ENCODE measurements at places on chromosomes 4 and X. TPM values are rescaled to one million over a fixed set of nuclear protein-coding genes. Genes with fewer than 3 reads are reported as not detected.

GRCh38 chrX:150934453-150934852, 36.0 kb upstream of the CD99L2 start:
- no peaks in the 10 kb centered on the region for H3K27me3 ChIP-seq
- H3K27ac ChIP-seq = peak overlapping the region; percentile 63
- no peaks in the 10 kb centered on the region for H3K4me1 ChIP-seq
- no peaks in the 10 kb centered on the region for H3K36me3 ChIP-seq
- DNase-seq = peak; percentile 71

Gene UGT2B15
- polyA plus RNA-seq = 6.0 TPM

Gene FABP2
- polyA plus RNA-seq = 167 TPM

Gene NAP1L3
- polyA plus RNA-seq = 1.9 TPM

GRCh38 chrX:18945483-18945882, 38.4 kb downstream of the PHKA2 start:
- H3K27ac ChIP-seq = no peak overlapping the region
- no peaks in the 10 kb centered on the region for H3K36me3 ChIP-seq
- DNase-seq = no peak
- H3K4me3 ChIP-seq = no peak overlapping the region

Gene COL4A5
- 1.3 TPM for polyA plus RNA-seq

DNA sequence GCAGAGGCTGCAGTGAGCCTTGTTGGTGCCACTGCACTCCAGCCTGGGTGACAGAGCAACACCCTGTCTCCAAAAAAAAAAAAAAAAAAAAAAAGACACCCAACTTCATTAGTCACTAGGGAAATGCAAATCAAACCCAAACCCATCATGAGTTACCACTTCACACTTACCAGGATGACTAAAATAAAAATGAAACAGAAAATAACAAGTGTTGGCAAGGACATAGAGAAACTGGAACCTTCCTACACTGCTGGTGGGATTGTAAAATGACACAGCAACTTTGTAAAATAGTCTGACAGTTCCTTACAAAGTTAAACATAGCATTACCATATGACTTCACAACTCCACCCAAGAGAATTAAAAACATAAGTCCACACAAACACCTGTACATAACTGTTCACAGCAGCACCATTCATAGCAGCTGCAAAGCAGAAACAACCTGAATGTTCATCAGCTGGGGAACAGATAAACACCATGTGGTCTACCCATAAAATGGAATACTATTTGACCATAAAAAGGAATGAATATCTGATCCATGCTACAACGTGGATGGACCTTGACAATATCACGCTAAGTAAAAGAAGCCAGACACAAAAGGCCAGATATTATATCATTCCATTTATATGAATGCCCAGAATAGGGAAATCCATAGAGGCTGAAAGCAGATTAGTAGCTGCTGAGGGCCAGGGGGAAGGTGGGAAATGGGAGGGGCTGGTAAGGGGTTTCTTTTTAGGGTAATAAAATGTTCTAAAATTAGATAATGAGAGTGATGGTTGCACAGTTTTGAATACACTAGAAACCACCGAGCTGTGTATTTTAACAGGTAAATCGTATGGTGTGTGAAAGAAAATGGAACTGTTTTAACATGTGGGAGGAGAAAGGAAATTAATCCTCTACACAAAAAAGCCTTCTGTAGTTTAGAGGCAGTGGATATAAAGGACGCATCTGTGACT, 18.3 kb downstream of the CD99L2 start:
- H3K4me3 ChIP-seq = no peak overlapping the region
- no peak for DNase-seq
- H3K27ac ChIP-seq = no peak overlapping the region
- no peaks in the 10 kb centered on the region for H3K4me1 ChIP-seq

Gene ATP1B4
- not detected for polyA plus RNA-seq

- H3K36me3 ChIP-seq = no peaks in the 10 kb centered on the region
- no peak overlapping the region for H3K27ac ChIP-seq
- no peak for DNase-seq
- no peaks in the 10 kb centered on the region for H3K27me3 ChIP-seq
- H3K4me3 ChIP-seq = no peak overlapping the region
- no peaks in the 10 kb centered on the region for H3K4me1 ChIP-seq
Observed at GRCh38 chr4:143019351-143019750, 165.4 kb upstream of the USP38 start.

- no peak overlapping the region for H3K4me3 ChIP-seq
- H3K36me3 ChIP-seq = no peaks in the 10 kb centered on the region
- no peak for DNase-seq
- no peak overlapping the region for H3K27ac ChIP-seq
- no peaks in the 10 kb centered on the region for H3K27me3 ChIP-seq
- H3K4me1 ChIP-seq = no peaks in the 10 kb centered on the region
Observed at GRCh38 chr4:69470561-69470960, 25.1 kb downstream of the UGT2B4 start.

DNA sequence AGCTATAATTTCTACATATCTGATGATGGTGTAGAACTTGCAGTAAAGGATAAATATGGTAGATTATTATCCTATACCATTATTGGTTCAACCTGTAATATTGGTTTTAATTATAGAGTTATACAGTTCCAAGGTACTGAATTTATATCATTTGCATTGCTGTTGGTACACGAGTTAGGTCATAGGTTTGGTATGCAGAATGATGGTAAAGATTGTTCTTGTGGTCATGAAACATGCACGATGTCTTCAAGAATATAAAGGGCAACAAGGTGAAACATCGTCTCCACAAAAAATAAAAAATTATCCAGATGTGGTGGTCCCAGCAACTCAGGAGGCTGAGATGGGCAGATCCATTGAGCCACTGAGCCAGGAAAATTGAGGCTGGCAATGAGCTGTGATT, 99.6 kb downstream of the ADAM29 start:
- no peaks in the 10 kb centered on the region for H3K27me3 ChIP-seq
- DNase-seq = no peak
- H3K36me3 ChIP-seq = no peaks in the 10 kb centered on the region
- H3K27ac ChIP-seq = no peak overlapping the region
- no peaks in the 10 kb centered on the region for H3K4me1 ChIP-seq

DNA sequence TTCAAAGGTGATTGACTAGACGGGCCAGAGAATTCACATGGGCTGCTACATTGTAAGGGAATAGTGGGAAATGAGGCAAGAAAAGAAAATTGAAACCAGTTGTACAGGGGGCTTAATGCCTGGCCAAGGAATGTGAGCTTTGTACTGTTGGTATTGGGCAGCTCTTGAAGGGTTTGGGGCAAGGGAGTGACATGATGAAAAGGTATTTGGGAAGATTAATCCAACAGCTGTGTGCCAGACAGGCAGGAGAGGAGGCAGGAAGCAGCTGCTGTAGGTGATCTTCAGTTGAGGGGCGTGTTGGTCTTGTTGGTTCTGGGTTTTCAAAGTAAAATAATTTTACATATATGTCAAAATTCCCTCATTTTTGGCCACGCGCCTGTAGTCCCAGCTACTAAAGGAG, 384.5 kb upstream of the TENM3 start:
- H3K4me3 ChIP-seq = no peak overlapping the region
- no peak overlapping the region for H3K27ac ChIP-seq
- peaks cover 8% of the 10 kb centered on the region for H3K4me1 ChIP-seq
- H3K36me3 ChIP-seq = no peaks in the 10 kb centered on the region

Gene SRD5A3
- 4.8 TPM for polyA plus RNA-seq

DNA sequence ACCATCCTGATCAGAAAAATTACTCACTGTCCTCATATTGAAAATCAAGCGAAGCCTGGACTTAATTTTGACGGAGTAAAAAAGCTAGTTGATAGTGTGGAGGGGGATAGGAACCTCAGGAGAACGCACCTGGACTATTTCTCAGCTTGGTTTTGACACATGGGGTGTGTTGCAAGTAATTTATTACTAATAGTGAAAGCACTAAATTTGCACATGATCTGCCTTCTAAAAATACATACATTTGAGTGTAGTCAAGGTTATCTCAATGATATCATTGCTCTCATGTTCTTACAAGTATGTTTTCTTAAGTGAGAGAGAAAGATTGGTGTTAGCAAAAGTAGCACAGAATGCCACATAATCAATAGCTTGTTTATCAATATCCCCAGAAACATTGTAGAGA, 29.5 kb downstream of the LRIT3 start:
- H3K4me1 ChIP-seq = no peaks in the 10 kb centered on the region
- H3K27me3 ChIP-seq = no peaks in the 10 kb centered on the region
- no peak overlapping the region for H3K27ac ChIP-seq
- H3K36me3 ChIP-seq = no peaks in the 10 kb centered on the region
- DNase-seq = no peak

GRCh38 chr4:52966781-52967180, 104.7 kb downstream of the RASL11B start:
- H3K4me3 ChIP-seq = no peak overlapping the region
- no peaks in the 10 kb centered on the region for H3K36me3 ChIP-seq
- no peak overlapping the region for H3K27ac ChIP-seq
- no peak for DNase-seq

- no peak for DNase-seq
- H3K4me3 ChIP-seq = no peak overlapping the region
- H3K27ac ChIP-seq = no peak overlapping the region
- H3K36me3 ChIP-seq = no peaks in the 10 kb centered on the region
- H3K27me3 ChIP-seq = no peaks in the 10 kb centered on the region
- H3K4me1 ChIP-seq = no peaks in the 10 kb centered on the region
Observed at GRCh38 chr4:179625406-179625805, 2183.2 kb upstream of the AGA start.

DNA sequence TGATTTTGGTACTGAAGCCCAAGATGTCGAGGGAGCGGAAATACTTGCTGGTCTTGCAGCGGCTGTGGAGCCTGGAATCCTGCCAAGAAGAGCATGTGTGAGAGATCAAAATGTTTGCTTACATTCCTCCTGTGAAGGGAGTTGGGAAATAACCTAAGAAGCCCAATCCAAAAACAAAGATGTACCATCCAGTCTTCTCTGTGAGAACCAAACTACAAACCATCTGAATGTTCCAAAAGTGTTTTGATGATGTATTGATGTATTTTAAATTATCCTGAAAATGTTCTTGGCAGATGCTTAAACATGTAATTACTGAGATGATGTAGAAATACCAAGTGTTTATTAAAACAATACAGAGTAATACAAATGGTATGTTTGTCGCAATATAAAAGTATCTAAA, 10.1 kb upstream of the ADH1A start:
- H3K4me3 ChIP-seq = no peak overlapping the region
- peak; percentile 98 for DNase-seq
- no peaks in the 10 kb centered on the region for H3K36me3 ChIP-seq

Gene GPR119
- not detected for polyA plus RNA-seq

Gene SH2D1A
- 1.2 TPM for polyA plus RNA-seq

DNA sequence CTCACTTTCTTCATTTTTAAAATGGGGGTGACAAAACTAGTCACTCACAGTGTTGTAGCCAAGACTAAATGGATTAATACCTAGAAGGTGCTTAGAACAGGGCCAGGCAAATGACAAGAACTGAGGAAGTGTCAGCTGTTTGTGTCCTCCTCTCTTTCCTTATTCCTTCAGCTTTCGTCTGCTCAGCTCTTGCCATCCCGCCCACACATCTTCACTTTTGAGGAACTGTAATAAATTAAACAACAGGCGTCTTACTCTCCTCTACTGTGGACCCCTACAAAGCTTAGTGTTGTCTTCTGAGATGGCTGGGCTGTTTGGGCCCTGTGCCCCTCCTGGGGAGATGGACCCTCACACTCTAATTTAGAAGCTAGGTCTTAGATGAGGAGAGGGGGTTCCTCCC, 2.7 kb downstream of the HPSE start:
- no peak overlapping the region for H3K4me3 ChIP-seq
- H3K4me1 ChIP-seq = peaks cover 13% of the 10 kb centered on the region
- DNase-seq = no peak
- H3K27ac ChIP-seq = no peak overlapping the region
- peaks cover 14% of the 10 kb centered on the region for H3K27me3 ChIP-seq

- no peaks in the 10 kb centered on the region for H3K4me1 ChIP-seq
- no peak for DNase-seq
- no peaks in the 10 kb centered on the region for H3K27me3 ChIP-seq
- H3K4me3 ChIP-seq = no peak overlapping the region
- H3K27ac ChIP-seq = no peak overlapping the region
Observed at GRCh38 chr4:53126099-53126498, 239.8 kb downstream of the SCFD2 start.

DNA sequence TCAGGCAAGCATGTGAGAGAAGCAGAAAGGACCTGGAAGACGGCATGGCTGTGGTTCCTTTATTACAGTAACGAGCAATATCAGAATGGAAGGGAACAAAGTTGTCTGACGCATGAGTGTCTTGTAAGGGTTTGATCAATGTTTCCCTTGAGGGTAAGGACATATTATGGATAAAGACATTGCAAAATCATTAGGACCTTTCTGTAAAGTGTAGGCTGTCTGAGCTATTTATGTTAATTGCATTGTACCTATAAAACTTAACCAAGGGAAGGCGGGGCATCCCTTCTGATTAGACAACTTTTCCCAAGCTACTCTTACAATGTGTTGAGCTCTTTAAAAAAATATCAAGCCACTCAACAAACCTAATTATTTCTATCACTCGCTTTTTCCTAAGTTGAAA, 112.2 kb upstream of the JADE1 start:
- H3K27me3 ChIP-seq = no peaks in the 10 kb centered on the region
- no peak overlapping the region for H3K27ac ChIP-seq
- H3K36me3 ChIP-seq = no peaks in the 10 kb centered on the region
- no peaks in the 10 kb centered on the region for H3K4me1 ChIP-seq
- DNase-seq = no peak
- H3K4me3 ChIP-seq = no peak overlapping the region

- H3K4me1 ChIP-seq = no peaks in the 10 kb centered on the region
- H3K27me3 ChIP-seq = no peaks in the 10 kb centered on the region
- no peak overlapping the region for H3K27ac ChIP-seq
- no peak overlapping the region for H3K4me3 ChIP-seq
Observed at GRCh38 chr4:159497936-159498335, 395.1 kb downstream of the RAPGEF2 start.

GRCh38 chr4:140012688-140013486, 141.1 kb downstream of the MAML3 start:
- no peaks in the 10 kb centered on the region for H3K36me3 ChIP-seq
- H3K4me1 ChIP-seq = no peaks in the 10 kb centered on the region
- peak; percentile 69 for DNase-seq
- no peak overlapping the region for H3K27ac ChIP-seq
- H3K4me3 ChIP-seq = no peak overlapping the region

- no peaks in the 10 kb centered on the region for H3K36me3 ChIP-seq
- peaks cover 14% of the 10 kb centered on the region for H3K4me1 ChIP-seq
- no peaks in the 10 kb centered on the region for H3K27me3 ChIP-seq
- H3K27ac ChIP-seq = no peak overlapping the region
Observed at GRCh38 chr4:110412354-110413065, 63.4 kb upstream of the ENPEP start.

Data from sigmoid colon (tissue), 7 donors.